Testis (tissue), 5 donors: ENCODE measurements at places on chromosomes 2 and 18. TPM values are rescaled to one million over a fixed set of nuclear protein-coding genes. Genes with fewer than 3 reads are reported as not detected.

The WNT6 gene
- 5.5 TPM for total RNA-seq

The IL36RN gene
- total RNA-seq: not detected

DNA sequence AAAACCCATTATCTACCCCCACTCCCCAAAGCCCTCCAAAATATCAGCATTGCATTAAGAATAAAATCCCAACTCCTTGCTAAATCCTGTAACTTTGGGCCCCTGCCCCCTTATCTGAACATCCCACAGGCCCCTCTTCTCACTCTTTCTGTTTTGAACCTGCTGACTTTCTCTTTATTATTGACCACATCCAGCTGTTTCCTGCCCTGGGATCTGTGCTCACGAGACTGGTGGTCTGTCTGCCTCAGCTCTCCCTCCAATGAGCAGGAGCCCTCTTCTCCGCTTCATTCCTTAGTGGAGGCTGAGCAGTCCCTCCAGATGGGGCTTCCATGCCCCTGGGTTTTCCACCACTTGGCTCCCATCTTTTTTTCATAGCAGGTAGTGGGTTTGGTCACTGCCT lies 116.9 kb downstream of the ACKR3 start:
- DNase-seq: no peak
- no peak overlapping the region for H3K27ac ChIP-seq
- H3K4me1 ChIP-seq: no peaks in the 10 kb centered on the region
- no peaks in the 10 kb centered on the region for H3K27me3 ChIP-seq
- no peaks in the 10 kb centered on the region for H3K36me3 ChIP-seq

DNA sequence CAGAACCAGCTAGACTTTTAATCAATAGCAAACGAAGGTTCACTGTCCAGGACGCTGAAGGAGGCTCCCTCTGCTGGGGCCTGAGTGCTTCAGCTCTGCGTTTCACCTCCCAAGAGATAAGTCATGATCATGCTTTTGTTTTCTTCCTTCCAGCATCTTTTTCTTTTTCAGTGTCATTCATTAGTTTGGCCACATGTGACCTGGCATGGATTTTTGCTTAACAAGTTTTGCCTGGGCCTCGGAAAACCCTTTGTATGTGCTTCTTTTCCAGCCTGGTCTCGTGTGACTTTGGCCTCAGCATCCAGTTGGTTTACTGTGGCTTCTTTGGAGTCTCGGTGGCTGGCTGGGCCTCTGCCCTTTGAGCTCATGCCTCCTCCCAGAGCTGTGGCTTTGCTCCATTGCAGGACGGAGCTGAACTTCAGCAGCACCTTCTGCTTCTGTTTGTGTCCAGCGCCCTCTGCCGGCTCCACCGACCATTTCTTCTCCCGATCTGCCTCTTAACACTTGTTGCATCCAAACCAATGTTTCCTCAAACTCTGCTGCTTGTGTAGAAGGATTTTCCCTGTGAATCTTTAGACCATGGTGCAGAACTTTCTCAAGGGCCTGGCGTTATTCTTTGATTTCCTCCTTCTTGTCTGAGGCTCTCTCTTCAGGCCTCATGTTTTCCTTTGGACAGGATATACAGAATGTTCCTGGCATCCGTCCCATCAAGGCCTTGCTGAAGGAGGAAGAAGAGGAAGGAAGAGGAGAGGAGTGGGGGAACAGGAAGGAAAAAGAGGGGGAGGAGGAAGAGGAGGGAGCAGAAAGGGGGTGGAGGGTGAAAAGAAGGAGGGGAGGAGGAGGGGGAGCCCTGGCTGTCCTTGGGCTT lies 23.6 kb upstream of the HES6 start:
- no peaks in the 10 kb centered on the region for H3K36me3 ChIP-seq
- no peak overlapping the region for H3K4me3 ChIP-seq
- H3K4me1 ChIP-seq: peaks cover 15% of the 10 kb centered on the region

DNA sequence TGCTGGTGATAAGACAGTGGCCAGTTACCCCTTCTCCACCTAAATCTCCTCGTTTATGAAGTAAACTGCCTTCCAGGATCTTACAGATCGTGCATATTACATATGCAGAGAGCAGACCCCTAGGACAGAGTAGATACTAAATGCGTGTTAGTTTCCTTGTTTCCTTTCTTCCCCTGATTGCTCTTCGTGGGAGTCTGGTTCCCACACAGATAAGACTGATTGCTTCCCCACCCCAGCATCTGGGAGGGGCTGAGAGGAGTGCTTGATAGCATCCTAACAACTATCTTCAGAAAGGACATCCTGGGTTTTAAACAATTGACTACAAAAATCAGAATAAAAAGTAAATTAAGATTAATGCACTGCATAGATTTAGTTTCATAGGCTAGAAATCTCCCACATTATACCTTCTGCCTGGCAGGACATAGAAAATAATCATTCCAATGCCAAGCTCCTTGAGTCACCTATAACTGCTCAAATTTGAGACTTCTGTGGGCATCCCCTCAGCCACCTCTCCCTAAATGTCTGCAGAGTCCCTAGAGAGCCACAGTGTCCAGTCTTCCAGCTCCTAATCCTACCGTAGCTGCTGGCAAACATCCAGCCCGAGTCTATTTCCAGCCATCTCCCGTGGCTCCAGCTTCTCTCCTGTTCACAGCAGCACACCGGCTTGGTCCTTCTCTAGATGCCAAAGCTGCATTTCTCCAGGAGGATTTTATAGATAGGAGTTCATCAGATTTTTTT lies 128.3 kb downstream of the LRRC30 start:
- H3K4me1 ChIP-seq: peaks cover 6% of the 10 kb centered on the region
- peak; percentile 50 for DNase-seq
- no peaks in the 10 kb centered on the region for H3K36me3 ChIP-seq
- H3K27me3 ChIP-seq: no peaks in the 10 kb centered on the region
- H3K27ac ChIP-seq: no peak overlapping the region

DNA sequence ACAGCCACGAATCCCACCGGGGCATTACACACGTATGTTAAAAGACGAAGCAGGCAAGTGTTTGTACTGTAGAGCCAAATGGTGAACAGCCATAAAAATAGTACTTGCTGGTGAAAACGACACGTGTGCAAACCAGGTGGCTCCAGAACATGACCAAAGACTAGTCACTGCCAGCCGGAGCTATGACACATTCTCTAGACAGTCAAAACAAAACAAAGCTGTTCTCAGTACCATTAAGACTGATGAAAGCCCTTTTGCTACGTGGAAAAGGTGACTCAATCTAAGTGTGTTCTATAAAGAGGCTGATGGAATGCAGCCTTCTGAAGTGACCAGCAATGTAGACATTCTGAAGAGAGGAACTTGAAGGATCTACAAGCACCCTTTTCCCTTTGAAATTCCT lies 367.7 kb upstream of the NETO1 start:
- H3K4me1 ChIP-seq: no peaks in the 10 kb centered on the region
- DNase-seq: no peak
- no peak overlapping the region for H3K4me3 ChIP-seq
- H3K27me3 ChIP-seq: no peaks in the 10 kb centered on the region
- H3K36me3 ChIP-seq: no peaks in the 10 kb centered on the region

DNA sequence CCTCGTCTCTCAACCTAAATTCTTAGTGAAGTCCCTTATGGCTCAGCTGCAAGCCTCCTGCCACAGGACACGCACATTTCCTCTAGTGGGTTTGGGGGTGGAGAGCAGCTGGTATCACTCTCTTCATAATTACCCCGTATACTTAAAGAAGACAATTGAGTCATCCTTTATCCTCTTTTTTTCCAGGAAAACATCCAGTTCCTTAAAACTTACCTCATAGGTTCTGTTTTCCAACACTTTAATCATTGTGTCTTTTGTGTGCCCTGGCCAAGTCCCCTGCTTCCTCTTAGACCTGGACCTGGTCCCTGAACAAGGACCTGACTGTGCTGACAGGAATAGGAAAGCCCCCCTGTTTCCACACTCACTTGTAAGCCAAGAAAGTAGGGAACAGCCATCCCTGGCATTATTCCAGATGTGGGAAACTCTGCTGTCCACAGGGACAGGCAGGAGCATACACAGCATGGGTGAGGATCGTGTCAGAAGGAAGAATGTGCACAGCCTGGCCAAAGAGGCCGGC lies 42.3 kb upstream of the MYO1B start:
- H3K4me3 ChIP-seq: no peak overlapping the region
- H3K36me3 ChIP-seq: no peaks in the 10 kb centered on the region
- no peak for DNase-seq
- no peaks in the 10 kb centered on the region for H3K27me3 ChIP-seq
- no peak overlapping the region for H3K27ac ChIP-seq
- no peaks in the 10 kb centered on the region for H3K4me1 ChIP-seq

The CCDC150 gene
- total RNA-seq: 52.0 TPM

DNA sequence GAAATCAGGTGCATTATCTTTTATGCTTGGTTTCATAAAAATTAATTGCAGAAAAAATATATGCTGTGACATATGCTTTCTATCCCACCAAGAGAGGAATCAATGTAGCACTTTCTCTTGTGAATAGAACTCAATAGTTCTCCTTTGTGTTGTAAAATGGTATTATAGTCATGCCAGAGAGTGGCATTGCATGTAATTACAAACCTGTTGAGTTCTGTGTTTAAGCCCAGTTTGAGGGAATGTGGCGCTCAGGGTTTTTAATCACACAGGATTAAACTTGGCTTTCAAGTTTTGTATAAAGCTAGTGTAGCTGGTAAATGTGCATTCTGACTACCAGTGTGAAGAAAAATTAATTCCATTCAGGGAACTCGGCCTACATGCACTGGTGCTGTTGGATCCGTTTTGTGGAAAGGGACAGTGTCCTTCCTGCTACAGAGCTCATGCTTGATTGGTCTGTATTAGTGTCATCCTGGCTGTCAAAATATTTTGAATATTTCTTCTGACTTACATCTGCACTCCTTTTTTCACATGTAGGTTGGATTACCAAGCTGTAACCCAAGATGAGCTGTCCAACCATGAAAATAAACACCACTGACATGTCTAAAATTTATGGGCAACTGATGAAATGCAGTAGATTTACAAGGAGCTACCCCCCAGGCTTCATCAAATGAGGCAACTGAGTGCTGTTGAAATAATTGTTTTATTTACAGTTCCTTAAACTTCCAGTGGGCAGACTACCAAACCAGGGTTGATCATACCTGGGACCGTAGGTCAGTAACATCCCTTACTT lies 80.3 kb downstream of the SLC4A3 start:
- H3K27me3 ChIP-seq: no peaks in the 10 kb centered on the region
- H3K4me3 ChIP-seq: no peak overlapping the region
- no peak overlapping the region for H3K27ac ChIP-seq
- DNase-seq: no peak
- H3K4me1 ChIP-seq: peaks cover 13% of the 10 kb centered on the region
- H3K36me3 ChIP-seq: no peaks in the 10 kb centered on the region

The NCK2 gene
- total RNA-seq: 168 TPM

The OR6B2 gene
- total RNA-seq: not detected

DNA sequence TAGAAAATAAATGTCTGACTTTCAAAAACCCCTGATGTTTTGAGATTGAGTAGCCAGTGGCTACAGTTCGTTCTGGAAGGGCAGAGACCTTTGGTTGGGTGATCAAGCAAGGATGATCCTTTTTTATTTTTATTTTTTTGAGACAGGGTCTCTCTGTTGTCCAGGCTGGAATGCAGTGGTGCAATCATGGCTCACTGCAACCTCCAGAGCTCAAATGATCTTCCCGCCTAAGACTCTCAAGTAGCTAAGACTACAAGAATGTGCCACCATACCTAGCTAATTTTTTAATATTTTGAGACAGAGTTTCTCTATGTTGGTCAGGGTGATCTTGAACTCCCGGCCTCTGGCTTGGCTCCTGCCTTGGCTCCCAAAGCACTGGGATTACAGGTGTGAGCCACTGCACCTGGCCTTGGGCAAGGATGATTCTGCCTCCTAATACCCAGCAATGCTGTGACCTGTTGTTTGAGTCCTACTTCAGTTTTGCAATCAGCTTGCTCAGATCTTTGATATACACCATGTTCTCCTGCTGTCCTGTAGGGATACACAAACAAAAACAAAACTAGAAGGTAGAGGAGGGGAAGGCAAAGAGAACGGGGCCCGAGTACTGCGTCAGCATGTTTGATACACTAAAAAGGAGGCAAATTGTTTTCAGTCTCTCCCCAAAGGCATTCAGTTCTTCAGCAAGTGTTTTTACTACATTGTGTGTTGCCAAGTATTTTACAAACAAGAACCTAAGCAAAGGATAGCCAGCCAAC lies 59.2 kb upstream of the LYPD6B start:
- no peak overlapping the region for H3K27ac ChIP-seq
- no peak for DNase-seq
- no peaks in the 10 kb centered on the region for H3K36me3 ChIP-seq
- peaks cover 3% of the 10 kb centered on the region for H3K4me1 ChIP-seq

- no peaks in the 10 kb centered on the region for H3K27me3 ChIP-seq
- DNase-seq: peak; percentile 22
- H3K27ac ChIP-seq: no peak overlapping the region
- H3K36me3 ChIP-seq: no peaks in the 10 kb centered on the region
- no peak overlapping the region for H3K4me3 ChIP-seq
Measured at GRCh38 chr2:170324640-170325046, 146.7 kb downstream of the MYO3B start.

- no peak overlapping the region for H3K4me3 ChIP-seq
- no peaks in the 10 kb centered on the region for H3K36me3 ChIP-seq
- H3K27ac ChIP-seq: no peak overlapping the region
- H3K27me3 ChIP-seq: no peaks in the 10 kb centered on the region
- H3K4me1 ChIP-seq: no peaks in the 10 kb centered on the region
Measured at GRCh38 chr2:127590386-127591190, 55.1 kb downstream of the MYO7B start.

The UGT1A1 gene
- total RNA-seq: 0.24 TPM

- H3K4me3 ChIP-seq: no peak overlapping the region
Measured at GRCh38 chr2:127084611-127085316, 22.2 kb downstream of the BIN1 start.
